ENCODE measurements at places on chromosomes 3 and 15.

DNA sequence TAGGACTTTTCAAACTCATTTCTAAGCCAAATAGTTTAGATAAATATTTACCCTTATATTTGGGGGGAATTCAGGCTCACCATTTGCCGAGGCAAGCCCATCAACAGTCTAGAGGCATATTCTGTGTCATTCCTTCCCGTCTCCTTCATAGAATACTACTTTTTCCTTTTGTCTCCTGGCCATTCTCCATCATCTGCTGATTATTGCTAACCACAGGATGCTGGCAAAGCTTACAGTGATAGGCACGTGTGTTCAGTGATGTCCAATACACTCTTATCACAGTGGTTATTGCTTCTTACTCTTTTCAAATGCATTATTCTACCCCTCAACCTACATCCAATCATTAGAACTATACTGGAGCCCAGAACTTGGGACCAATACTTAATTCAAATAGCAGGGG lies 130.6 kb upstream of the ZBED2 start:
- DNase-seq = no peak

DNA sequence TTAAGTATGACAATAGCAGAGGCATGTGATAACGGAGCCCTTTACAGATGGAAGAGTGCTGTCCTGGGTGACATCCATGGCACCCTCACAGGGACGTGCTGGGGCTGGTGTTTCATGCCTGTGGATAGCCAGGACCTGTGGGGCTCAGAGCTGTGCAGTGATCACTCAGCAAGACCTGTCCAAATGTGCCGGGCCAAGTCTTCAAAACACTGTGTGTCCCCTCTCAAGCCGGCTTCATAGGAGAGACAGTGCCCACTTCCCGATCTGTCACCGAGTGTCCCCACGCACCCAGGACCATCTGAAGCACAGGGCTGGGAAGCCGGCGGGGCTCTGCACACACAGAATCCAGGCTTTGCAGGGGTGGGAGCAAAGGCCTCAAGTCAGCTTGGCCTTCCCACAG lies 217.2 kb upstream of the IGF1R start:
- no peak for DNase-seq

- no peak for DNase-seq
Observed at GRCh38 chr3:11654166-11654565, 10.5 kb upstream of the VGLL4 start.

- DNase-seq = no peak
Observed at GRCh38 chr3:139263798-139264197, 80.0 kb upstream of the MRPS22 start.

- DNase-seq = no peak
Observed at GRCh38 chr15:63233667-63234423, 43.6 kb upstream of the APH1B start.

DNA sequence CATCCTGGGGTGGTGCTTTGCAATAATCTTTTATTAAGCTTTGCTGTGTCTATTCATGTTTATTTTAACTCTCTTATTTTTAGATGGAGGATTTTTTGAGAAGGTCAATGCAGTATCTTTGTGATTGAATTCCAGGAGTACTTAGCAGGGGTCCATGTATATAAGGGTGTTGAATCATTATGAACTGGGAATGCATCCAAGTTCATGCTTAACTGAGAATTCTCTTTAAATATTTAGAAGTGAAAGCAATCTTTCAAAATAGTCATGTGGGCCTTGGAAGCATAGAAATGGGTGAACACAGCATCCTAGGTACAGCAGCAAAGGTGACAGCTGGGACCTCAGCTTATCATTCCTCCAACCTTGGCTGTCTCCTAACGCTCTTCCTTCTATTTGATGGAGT lies 27.3 kb downstream of the SPTSSB start:
- no peak for DNase-seq

- no peak for DNase-seq
Observed at GRCh38 chr15:39998511-39999077, 40.4 kb downstream of the SRP14 start.

DNA sequence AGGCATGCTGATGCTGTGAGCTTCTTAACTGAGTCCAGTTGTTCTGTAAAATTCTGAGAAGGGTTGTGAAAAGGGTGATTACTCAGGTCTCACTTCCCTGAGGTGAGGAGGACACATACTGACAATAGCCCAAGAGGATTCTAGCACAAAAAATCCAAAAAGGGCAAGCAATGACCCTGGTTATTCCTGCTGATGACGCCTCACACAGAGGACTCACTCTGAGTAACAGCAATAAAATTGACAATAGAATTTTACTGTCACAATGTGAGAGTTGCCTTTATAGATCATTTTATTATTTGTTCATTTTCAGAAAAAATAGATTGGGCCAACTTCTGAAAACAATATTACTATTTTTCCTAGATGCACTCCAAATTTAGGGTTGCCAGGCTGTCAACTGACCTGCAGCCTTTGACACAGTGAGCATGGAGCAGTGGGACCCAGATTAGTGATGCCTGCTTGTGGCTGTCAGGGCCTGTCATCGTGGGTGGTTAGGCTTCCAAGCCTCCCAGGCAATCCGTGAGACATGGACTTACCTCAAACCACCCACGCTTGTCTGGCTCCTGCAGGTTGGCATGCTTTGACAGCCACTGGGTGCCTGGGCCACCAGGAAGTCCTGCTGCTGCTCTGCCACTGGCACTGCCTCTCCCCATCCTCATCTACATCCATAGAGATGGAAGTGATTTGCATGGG lies 396.0 kb upstream of the THBS1 start:
- no peak for DNase-seq

DNA sequence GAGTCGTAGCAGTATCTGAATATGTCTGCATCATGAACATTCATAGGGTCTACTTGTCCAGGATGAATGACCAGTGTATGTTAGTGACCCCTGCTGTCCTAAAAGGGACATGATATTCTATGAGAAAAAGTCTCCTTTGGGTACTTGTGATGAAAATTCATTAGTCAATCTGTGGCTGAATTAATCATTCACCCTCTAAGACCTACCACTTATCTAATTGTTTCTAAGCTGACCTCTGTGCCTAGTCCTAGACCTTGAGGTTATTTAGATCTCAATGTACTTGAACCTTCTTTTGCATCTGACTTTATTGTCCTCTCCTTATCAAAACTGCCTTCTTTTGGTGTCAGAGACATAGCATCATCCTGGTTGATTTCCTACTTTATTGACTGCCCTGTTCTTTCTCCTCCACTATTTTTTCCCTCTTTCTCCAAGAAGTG lies 799.3 kb downstream of the DIPK2A start:
- no peak for DNase-seq

- peak; percentile 58 for DNase-seq
Observed at GRCh38 chr3:157159037-157159761, 748 bp downstream of the CCNL1 start.

DNA sequence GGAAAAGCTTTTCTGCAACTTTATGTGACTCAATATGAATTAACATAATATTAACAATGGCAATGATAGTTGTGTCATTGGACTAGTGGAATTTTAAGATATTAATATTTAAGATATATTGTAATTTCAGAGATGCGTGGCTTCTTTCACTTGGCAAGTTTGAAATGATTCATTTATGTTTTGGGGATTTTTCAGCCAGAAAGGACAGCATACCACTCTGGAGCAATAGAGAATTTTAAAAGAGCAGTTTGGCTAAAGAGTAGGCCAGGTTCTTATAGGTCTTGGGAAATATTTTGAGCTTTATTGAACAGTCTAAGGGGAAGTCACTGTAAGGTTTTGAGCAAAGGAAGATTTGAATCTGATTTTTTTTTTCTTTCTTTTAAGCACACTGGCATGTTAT lies 16.5 kb downstream of the GMPS start:
- DNase-seq = no peak

- no peak for DNase-seq
Observed at GRCh38 chr3:189121092-189121491, 50.7 kb upstream of the TPRG1 start.

DNA sequence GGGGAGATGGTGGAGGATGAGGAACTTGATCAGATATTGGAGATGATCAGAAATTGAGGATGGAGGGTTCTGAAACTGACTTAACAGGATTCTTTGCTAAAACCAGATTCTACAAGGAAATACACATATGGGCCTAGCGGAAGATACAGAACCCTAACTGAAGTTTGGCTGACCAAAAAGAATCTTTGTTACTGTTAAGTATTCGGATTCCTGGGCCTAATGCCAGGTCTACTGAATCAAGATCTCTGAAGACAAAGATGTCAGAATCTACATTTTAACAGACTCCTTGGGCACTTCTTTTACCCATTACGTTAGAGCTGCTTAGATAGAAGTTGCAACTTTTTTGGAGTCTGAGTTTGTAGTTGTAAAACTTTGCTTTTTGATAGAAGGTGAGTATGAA lies 137.7 kb downstream of the FNDC3B start:
- DNase-seq = no peak

DNA sequence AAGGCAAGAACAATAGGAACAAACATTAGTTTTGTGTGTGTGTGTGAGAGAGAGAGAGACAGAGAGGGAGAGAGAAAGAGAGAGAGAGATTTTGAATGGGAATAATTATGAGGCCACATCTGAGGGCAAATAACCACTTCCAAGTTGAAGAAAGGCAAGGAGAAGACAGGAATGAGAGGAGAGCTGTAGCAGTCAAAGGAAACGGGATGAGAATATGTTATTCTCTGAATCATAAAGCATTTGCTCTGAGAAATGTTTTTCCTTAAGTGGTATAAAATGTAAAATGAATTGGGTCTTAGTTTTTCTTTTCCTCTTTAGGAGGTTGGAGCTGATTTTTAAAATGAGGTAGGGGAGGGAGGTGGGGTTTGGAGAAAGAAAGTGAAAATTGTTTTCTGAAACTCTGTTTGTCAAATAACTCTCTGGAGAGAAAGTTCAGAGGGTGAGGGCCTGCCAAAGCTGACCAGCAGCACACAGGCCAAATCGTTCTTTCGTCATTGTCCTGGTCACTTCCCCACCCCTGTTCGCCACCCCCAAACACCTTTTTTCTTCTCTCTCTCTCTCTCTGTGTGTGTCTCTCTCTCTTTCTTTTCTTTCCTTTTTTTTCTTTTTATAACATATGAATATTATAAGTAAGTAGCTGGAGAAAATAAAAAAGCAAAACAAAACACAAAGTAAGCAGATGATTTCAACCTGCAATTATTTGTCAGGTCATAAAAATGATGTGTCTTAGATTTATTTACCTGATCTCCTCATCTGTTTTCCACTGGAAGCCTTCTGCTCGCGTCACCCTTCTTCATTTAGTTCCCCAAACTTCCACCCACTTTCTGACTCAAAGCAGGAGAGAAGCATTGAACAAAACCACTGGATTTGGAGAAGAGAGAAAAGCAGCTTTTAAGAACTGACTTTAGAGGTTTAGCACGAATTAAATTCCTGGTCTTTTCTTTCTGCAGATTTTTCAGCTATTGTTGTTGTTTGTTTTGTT lies 110.6 kb downstream of the LPP start:
- no peak for DNase-seq

DNA sequence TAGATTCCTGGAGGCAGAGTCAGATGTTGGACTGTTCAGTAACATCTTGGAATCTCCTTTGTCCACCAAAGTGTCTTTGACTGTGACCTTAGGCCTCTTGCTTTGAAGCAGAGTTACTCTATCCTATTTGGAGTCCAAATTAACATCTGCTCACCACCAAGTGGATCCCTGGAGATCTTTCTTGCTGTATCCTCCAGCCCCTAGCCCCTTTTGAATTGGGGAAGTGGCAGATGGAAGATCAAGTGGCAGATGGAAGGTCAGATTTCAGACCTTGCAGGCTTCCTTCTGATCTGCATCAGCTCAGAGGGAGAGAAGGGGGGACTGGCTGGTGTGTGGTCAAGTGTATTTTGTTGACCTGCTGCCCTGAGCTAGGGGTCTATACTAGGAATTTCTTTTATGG lies 125.0 kb upstream of the ROPN1 start:
- no peak for DNase-seq

GRCh38 chr3:100975714-100976113 lies 17.5 kb downstream of the ABI3BP start:
- no peak for DNase-seq

- no peak for DNase-seq
Observed at GRCh38 chr15:42723068-42723467, 13.9 kb downstream of the CDAN1 start.

- no peak for DNase-seq
Observed at GRCh38 chr3:12342151-12342550, 53.3 kb downstream of the PPARG start.

GRCh38 chr3:44030687-44031305 lies 210.9 kb upstream of the TOPAZ1 start:
- DNase-seq = no peak

- no peak for DNase-seq
Observed at GRCh38 chr3:156787926-156788663, 38.1 kb upstream of the LEKR1 start.

DNA sequence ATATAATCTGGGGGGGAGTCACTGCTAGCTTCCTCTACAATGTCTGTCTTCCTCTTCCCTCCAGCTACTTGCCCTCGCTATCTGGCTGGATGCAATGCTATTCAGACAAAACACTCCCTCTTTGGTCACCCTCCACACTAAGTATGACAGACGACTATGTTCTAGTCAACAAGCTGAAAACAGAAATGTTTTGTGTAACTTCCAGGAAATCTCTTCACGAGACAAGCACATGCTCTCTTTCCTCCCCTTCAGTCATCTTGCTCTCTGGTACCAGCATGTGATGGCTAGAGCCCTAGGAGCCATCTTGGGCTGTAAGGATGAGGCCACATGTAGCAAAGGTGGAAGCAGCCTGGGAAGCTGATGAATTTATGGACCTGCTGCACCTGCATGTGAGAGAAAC lies 151.3 kb downstream of the ARRDC4 start:
- DNase-seq = no peak

- DNase-seq = no peak
Observed at GRCh38 chr3:159635047-159635641, 353.5 kb upstream of the IL12A start.

GRCh38 chr15:60908332-60908731 lies 320.8 kb downstream of the RORA start:
- DNase-seq = no peak

GRCh38 chr3:156615592-156616173 lies 58.7 kb upstream of the TIPARP start:
- no peak for DNase-seq

- DNase-seq = no peak
Observed at GRCh38 chr3:72454441-72454840, 393.8 kb downstream of the SHQ1 start.

- no peak for DNase-seq
Observed at GRCh38 chr3:13163848-13164382, 90.7 kb upstream of the IQSEC1 start.

DNA sequence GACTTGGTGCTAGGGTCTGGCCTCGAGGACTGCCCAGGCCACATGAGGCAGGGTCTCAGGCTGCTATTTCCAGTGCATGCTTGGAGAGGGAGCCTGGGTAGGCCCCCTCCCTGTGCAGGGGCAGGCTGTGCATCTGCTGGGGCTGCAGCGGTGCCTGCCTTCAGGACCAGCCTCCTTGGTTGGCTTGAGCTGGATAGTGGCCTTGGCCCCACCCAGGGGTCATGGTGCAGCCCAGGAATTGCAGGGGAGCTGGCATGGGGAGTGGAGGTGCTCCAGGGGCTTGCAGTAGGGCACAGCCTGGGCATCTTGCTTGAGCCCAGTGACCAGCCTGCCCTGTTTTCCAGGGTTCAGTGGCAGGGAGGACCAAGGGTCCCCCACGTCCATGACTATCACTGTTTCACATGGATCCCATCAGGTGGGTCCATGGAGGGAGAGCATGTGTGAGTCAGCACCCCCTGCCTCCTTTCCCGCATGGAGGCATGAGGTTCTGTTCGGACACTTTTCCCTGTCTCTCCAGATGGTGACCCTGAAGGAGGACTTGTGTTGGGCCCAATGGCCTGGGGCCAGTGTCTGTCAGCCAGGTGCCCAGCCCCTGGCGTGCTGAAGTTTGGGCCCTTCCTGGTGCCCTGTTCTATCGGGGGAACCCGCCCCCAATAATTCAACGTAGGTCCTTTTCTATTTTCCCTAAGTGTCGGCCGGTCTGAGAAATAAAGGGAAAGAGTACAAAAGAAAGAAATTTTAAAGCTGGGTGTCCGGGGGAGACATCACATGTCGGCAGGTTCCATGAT lies 218.6 kb downstream of the SNRPN start:
- no peak for DNase-seq
